ENCODE measurements at places on chromosomes 6 and 20.

GRCh38 chr6:136191606-136192312 lies 58.4 kb downstream of the MTFR2 start:
- no peak for DNase-seq

DNA sequence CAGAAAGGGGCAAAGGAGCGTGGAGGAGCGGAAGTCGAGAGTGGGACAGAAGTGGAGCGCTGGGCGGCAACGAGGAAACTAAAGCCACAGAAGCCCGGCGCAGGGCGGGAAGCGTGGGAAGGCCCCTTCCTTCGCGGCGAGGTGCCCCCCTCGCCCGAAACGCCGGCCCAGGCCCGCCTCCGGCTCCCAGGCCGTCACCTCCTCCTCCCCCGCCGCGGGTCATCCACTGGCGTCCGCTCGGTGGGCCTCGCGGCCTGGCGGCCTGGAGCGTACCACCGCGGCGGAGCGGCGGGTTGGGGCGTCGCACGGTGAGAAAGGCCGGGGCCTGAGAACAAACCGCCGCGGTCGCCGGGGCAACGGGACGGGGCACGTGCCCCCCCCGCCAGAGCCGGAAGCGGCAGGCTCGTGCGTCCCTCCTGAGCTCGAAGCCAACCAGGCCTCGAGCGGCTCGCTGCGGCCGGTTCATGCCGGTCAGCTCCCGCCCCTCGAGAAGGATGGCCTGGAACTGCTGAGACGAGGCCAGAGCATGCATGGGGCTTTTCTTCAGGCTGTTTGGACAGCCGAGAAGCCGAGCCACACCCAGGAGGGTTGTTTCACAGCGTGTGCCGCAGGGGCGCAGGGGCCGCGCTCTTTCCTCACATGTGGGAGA lies at the start of gene TCP11:
TCP11 (minus strand) TSS at position 333 of the 649 bp plus-strand sequence. CDS start 469 bp downstream, outside the sequence.
- peak; percentile 7 for DNase-seq

DNA sequence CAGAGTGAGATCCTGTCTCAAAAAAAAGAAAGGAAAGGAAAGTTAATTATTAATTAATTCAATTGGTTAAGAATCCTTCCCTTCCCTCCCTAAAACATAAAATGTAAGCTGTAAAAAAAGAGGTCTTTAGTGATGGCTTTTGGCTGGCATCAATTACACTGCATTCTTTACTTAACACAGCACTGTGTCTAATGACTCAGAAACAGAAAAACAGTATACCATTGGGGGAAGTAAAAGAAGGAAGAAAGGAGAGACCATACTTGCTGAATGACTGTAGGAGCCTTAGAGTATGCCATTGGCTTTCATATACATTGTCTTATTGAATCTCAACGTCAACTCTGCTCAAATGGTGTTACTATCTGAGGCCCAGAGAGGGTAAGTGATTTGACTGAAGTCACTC lies 18.3 kb upstream of the CITED2 start:
- DNase-seq = no peak

GRCh38 chr20:49272654-49273053 lies 5.2 kb downstream of the ZNFX1 start:
- DNase-seq = no peak

DNA sequence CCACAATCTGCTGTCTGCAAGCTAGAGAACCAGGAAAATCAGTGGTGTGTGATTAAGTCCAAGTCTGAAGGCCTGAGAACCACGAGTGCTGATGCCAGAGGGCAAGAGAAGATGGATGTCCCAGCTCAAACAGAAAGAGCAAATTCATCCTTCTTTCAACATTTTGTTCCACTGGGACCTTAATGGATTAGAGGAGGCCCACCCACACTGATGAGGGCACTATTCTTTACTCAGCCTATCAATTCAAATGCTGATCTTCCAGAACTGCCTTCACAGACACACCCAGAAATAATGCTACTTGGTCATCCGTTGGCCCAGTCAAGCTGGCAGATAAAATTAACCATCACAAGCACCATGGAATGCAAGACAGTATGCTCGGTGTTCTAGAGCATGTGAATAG lies 226.6 kb upstream of the SASH1 start:
- no peak for DNase-seq

DNA sequence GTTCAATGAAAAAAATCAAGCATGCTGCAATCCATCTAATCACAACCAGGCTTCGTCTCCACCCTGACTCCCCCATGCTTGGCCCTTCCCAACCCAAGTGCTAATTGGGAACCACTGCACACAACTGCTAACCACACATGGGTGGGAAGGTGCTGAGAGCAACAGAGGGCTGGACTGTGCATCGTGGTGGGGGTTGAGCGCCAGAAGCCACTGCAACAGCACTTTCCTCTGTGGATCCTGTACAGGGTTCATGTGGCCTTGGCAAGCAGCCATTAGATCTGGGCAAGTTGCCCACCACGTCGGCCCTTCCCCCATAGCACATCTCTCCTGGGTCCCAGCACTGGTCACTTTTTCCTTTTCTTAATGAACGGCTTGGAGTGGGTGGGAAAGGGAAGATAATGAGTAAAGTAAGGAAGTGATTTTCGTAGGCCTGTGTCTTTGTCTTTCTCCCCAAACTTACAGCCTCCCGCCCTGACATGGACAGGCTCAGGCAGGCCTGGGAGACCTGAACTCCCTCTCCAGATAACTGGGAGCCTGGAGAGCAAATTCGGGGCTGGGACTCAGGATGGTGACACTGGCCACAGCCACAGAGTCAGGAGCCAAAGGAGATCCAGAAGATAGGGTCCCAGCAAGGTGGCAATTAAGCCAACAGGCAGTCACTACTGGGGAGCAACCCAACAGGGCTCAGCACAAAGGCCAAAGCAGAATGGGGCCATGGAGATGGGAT lies 34.4 kb upstream of the MRPS10 start:
- no peak for DNase-seq

DNA sequence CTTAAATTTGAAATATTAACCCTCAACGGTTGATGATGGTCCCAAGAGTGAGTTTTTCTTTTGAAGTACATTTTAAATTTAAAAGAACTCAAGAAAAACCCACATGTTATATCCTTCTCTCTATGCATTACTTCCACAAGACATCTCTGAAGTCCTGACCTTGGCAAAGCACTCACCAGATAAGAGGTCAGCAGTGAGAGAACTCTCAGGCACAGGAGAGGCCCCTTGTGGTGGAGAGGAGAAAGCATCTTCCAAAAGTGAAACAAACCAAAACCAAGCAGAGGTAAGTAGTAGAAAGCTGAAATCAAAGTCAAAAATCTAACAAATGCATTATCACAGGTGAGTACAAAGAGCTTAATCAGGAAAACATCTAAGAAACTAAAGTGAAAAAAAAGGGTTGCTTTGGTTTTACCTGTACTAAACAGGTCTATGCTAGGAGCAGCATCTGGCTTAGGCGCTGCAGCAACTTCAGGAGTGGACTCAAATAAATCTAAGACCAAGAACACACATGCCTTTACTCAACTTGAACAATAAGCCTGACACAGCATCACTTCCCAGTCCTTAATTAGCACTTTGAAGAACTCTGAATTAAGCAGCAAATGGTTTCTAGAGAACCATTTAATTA lies 80.5 kb downstream of the PRSS35 start:
- DNase-seq = no peak

GRCh38 chr6:151325075-151326050 lies 66.0 kb downstream of the ZBTB2 start:
- no peak for DNase-seq

DNA sequence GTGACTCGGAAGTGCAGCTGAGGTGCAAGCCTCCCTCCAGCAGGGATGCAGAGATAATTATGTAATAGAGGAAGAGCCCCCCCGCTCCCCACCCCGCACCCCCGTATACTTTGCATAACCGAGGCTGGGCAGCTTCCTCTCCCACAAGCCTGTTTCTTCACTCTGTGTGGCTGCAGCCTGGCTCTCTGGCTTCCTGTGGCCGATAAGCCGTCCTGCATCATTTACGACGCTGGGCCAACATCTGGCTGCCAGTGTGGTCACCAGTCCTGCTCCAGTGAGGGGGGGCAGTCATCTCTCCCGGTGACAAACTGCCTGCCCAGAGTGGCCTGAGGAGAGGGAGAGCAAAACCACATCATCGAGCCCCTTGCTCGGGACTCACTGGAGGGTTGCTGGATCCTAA lies 59.2 kb downstream of the RBM38 start:
- no peak for DNase-seq
